ENCODE measurements at places on chromosomes 13 and 19. TPM values are rescaled to one million over a fixed set of nuclear protein-coding genes. Genes with fewer than 3 reads are reported as not detected.

GRCh38 chr13:63285426-63285825 lies 1869.8 kb upstream of the PCDH20 start:
- no peak overlapping the region for H3K4me3 ChIP-seq
- H3K36me3 ChIP-seq = no peaks in the 10 kb centered on the region
- no peaks in the 10 kb centered on the region for H3K27me3 ChIP-seq
- no peak for DNase-seq
- H3K27ac ChIP-seq = no peak overlapping the region
- H3K4me1 ChIP-seq = no peaks in the 10 kb centered on the region

- DNase-seq = no peak
- peaks cover 47% of the 10 kb centered on the region for H3K36me3 ChIP-seq
- no peak overlapping the region for H3K4me3 ChIP-seq
- no peaks in the 10 kb centered on the region for H3K27me3 ChIP-seq
- no peak overlapping the region for H3K27ac ChIP-seq
These were observed 35.3 kb downstream of the CERS4 start for GRCh38 chr19:8244442-8244841.

The KLK3 gene
- polyA plus RNA-seq = 0.90 TPM

The FARP1 gene
- polyA plus RNA-seq = 27.6 TPM

DNA sequence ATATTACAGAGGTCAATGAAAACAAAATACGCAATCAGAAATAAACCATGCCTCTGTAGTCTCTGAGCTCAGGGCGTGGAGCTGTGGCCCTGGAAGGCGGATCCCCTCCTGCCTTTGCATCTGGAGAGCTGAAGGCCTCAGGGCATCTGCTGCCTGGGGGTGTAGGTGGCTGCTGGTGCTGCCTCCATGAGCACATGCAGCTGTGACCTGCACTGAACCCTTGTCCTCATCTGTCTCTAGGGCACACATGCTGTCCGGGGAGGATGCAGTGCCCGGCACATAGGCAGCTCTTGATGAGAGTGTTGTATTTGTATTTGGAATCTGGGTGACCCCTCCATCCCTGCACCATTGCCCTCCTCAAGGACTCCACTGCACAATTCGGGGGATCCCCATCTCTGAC lies 185.7 kb downstream of the TEX29 start:
- no peaks in the 10 kb centered on the region for H3K36me3 ChIP-seq
- DNase-seq = no peak

- H3K27ac ChIP-seq = no peak overlapping the region
- no peaks in the 10 kb centered on the region for H3K4me1 ChIP-seq
- H3K4me3 ChIP-seq = no peak overlapping the region
- H3K36me3 ChIP-seq = no peaks in the 10 kb centered on the region
These were observed 98.5 kb downstream of the C1QTNF9 start for GRCh38 chr13:24407844-24408243.

The IFNL1 gene
- polyA plus RNA-seq = 0.06 TPM

DNA sequence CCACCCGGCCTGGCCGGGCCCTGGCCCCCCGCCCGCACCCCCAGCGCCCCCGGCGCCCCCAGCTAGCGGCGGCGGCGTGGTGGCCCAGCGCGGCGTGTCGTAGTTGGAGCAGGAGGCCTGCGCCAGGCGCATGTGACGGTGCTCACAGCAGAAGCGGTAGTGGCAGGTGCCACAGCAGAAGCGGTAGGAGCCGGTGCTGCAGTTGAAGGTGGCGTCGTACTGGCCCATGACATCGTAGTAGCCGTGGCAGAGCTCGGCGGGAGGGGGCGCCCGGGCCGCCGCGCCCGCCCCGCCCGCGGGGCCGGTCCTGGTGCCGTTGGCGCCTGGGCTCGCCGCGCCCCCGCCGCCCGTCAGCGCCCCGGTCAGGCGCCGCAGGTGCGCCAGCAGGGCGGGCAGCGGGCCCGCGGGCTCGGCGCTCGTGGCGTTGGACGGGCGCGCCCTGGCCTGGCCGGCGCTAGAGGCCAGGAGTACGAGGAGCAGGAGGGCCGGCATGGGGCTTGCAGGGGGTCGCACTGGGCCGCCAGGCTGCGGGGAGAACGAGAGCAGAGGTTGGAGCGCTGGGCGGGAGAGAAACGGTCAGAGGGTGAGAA lies 633 bp downstream of the SHISA7 start:
- H3K36me3 ChIP-seq = no peaks in the 10 kb centered on the region
- H3K27me3 ChIP-seq = peaks cover 84% of the 10 kb centered on the region
- H3K4me1 ChIP-seq = peaks cover 4% of the 10 kb centered on the region
- DNase-seq = no peak
- no peak overlapping the region for H3K27ac ChIP-seq

The ZNF317 gene
- 34.3 TPM for polyA plus RNA-seq

DNA sequence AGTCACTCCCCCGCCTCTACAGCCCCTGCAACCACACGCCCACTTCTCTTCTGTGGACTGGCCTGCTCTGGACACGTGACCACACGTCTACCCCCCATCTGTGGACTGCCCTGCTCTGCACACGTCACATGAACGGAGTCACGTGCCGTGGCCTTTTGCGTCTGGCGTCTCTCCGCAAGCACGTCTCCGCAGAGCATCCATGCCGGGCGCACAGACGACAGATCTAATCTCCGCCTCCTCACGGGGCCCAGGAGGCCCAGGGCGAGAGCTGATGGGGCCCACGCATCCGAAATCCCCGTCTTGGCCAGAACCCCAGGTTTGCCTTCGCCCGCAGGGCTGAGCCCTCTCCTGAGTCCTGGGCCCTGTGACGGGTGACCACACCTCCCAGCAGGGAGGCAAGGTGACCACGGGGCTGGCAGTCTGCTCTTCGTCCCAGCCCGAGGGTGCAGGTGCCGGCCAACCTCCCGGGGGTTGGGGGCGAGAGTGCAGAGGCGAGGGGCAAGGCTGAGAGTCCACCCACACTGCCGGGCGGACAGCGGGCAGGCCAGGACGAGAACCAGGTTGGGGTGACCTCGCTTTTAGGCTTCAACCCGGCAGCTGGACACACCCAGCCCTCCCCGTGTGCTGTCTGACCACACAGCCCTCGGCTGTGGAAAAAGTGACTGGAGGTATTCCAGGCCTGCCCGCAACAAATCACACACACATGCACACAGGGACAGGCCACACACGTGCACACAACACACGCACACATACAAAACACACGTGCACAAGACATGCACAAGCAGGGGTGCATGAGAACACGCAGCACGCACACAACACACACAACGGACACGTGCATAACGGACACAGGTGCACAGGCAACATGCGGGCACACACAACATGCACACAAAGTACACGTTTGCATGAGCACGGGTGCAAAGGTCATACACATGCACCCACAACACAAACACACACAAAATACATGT lies 3.9 kb downstream of the SBNO2 start:
- DNase-seq = no peak
- H3K27me3 ChIP-seq = no peaks in the 10 kb centered on the region
- peaks cover 42% of the 10 kb centered on the region for H3K4me1 ChIP-seq
- peak overlapping the region; percentile 75 for H3K27ac ChIP-seq
- H3K4me3 ChIP-seq = no peak overlapping the region
- H3K36me3 ChIP-seq = peaks cover 26% of the 10 kb centered on the region

The GPR183 gene
- 7.3 TPM for polyA plus RNA-seq

The SHISA2 gene
- 5.0 TPM for polyA plus RNA-seq

GRCh38 chr19:55092423-55093318 lies 17.0 kb downstream of the EPS8L1 start:
- H3K36me3 ChIP-seq = peaks cover 43% of the 10 kb centered on the region
- no peak overlapping the region for H3K27ac ChIP-seq
- DNase-seq = no peak
- H3K4me1 ChIP-seq = peaks cover under 1% of the 10 kb centered on the region

GRCh38 chr19:743168-743687 lies 7.7 kb upstream of the MISP start:
- H3K4me3 ChIP-seq = no peak overlapping the region
- H3K4me1 ChIP-seq = peaks cover 56% of the 10 kb centered on the region
- peak; percentile 92 for DNase-seq
- H3K27ac ChIP-seq = peak overlapping the region; percentile 75
